Activated CD8-positive, alpha-beta T cell treated with anti-CD3 and anti-CD28 coated beads for 36 hours (primary cell): ENCODE measurements at places on chromosomes 7 and 10.

GRCh38 chr10:11050301-11051287 lies 32.9 kb downstream of the CELF2 start:
- DNase-seq, result no peak
- no peak overlapping the region for H3K4me3 ChIP-seq
- no peak overlapping the region for H3K27ac ChIP-seq

GRCh38 chr7:8154272-8154671 lies 107.7 kb downstream of the ICA1 start:
- no peak overlapping the region for H3K27ac ChIP-seq
- no peak overlapping the region for H3K4me3 ChIP-seq
- peaks cover 22% of the 10 kb centered on the region for H3K4me1 ChIP-seq
- H3K27me3 ChIP-seq, result no peaks in the 10 kb centered on the region
- H3K36me3 ChIP-seq, result peaks cover 3% of the 10 kb centered on the region

- DNase-seq, result no peak
- peaks cover 6% of the 10 kb centered on the region for H3K27me3 ChIP-seq
- no peak overlapping the region for H3K27ac ChIP-seq
Observed at GRCh38 chr7:12821746-12822145, 134.3 kb downstream of the ARL4A start.

DNA sequence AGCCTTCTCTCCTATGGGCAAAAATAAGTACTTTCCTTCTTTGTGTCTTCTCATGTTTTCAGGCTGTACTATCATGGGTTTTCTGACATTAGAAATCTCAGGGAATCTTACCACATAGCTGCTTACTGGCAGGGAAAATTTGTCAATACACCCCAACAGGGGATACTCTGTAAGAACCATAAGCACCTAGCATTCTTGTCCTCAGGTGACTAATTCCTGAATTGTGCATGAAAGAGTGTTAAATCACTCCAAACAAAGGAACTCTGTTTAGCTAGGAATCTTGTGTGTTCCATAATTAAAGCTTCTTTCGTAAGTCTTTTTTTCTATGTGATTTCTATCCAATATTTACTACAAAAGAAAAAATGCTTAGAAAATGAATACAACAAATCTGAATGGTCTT lies 206.7 kb upstream of the POT1 start:
- H3K27ac ChIP-seq, result no peak overlapping the region
- no peaks in the 10 kb centered on the region for H3K36me3 ChIP-seq
- H3K4me3 ChIP-seq, result no peak overlapping the region
- DNase-seq, result no peak

GRCh38 chr10:109956454-109957091 lies 33.3 kb upstream of the XPNPEP1 start:
- no peak overlapping the region for H3K4me3 ChIP-seq
- peak; percentile 50 for DNase-seq
- no peaks in the 10 kb centered on the region for H3K27me3 ChIP-seq
- peaks cover 10% of the 10 kb centered on the region for H3K4me1 ChIP-seq
- H3K27ac ChIP-seq, result no peak overlapping the region

GRCh38 chr10:103859161-103860086 lies 4.0 kb upstream of the SH3PXD2A start:
- no peak overlapping the region for H3K27ac ChIP-seq
- H3K36me3 ChIP-seq, result peaks cover 6% of the 10 kb centered on the region
- DNase-seq, result peak; percentile 79
- peaks cover 19% of the 10 kb centered on the region for H3K27me3 ChIP-seq
- H3K4me1 ChIP-seq, result peaks cover 4% of the 10 kb centered on the region
- H3K4me3 ChIP-seq, result no peak overlapping the region

DNA sequence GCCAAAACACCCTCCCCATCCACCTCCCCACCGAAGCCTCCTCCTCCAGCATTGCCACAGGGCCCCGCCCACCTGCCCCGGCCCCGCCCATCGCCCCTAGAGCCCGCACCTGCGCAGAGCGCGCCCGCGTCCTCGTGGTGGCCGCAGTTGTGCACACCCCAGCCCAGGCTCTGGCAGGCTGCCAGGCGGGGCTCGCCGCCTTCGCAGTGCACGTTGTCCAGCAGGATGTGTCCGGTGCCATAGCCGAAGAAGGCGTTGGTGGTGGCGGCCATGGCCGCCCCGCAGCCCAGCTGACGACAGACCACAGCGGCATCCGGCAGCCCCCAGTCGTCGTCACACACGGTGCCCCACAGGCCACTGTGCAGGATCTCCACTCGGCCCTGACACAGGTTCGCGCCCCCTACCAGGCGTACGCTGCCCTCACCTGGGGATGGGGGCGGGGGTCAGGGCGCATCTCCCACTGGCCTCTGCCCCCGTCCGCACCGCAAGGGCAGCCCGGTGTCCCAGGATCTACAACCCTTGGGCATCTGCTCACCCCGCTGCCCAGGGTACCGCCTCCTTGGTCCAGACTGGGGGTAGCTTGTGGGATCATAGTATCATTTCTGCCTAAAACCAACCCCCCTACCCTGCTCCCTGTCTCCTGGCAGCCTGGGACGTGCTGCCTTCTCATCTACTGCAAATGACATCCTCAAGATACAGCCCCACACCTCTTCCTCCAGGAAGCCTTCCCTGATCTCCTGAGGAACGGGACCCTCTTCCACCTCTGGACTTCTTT lies 11.9 kb downstream of the SSC4D start:
- H3K27me3 ChIP-seq, result no peaks in the 10 kb centered on the region
- no peaks in the 10 kb centered on the region for H3K36me3 ChIP-seq
- peak overlapping the region; percentile 73 for H3K4me3 ChIP-seq
- H3K4me1 ChIP-seq, result peaks cover 15% of the 10 kb centered on the region

GRCh38 chr10:17431871-17432311 lies 22.5 kb downstream of the ST8SIA6 start:
- H3K27me3 ChIP-seq, result peaks cover 2% of the 10 kb centered on the region
- H3K4me3 ChIP-seq, result no peak overlapping the region
- H3K36me3 ChIP-seq, result no peaks in the 10 kb centered on the region
- no peak overlapping the region for H3K27ac ChIP-seq

- H3K4me3 ChIP-seq, result peak overlapping the region; percentile 50
- DNase-seq, result no peak
- H3K4me1 ChIP-seq, result peaks cover 19% of the 10 kb centered on the region
Observed at GRCh38 chr7:157000741-157001653, 9.5 kb downstream of the MNX1 start.

DNA sequence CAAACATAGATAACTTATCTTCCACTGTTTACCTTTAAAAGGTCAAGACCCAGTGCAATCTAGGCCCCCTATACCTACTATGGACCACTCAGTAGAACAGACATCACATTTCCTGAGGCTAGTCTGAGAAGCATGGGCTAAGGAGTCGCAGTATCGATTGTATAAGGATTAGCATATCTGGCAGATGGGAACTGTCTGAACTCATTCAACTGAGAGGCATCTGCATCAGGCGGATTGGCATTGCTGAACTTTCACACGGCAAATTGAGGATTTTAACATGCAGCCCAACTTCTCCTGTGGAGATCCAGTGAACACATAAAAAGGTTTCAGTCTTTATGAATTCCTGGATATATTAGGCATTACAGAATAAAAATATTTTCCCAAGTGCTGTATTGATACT lies 89.1 kb upstream of the LRGUK start:
- no peaks in the 10 kb centered on the region for H3K4me1 ChIP-seq
- H3K27ac ChIP-seq, result no peak overlapping the region
- DNase-seq, result no peak
- no peaks in the 10 kb centered on the region for H3K27me3 ChIP-seq
- H3K36me3 ChIP-seq, result peaks cover 5% of the 10 kb centered on the region

- peak overlapping the region; percentile 46 for H3K27ac ChIP-seq
- no peaks in the 10 kb centered on the region for H3K36me3 ChIP-seq
- DNase-seq, result no peak
- H3K4me1 ChIP-seq, result peaks cover 64% of the 10 kb centered on the region
- H3K4me3 ChIP-seq, result no peak overlapping the region
Observed at GRCh38 chr7:108419961-108420908, 36.0 kb downstream of the NRCAM start.

GRCh38 chr10:104018471-104018870 lies 51.5 kb downstream of the SLK start:
- no peak overlapping the region for H3K27ac ChIP-seq
- DNase-seq, result no peak
- H3K4me3 ChIP-seq, result no peak overlapping the region
- H3K4me1 ChIP-seq, result peaks cover 11% of the 10 kb centered on the region

DNA sequence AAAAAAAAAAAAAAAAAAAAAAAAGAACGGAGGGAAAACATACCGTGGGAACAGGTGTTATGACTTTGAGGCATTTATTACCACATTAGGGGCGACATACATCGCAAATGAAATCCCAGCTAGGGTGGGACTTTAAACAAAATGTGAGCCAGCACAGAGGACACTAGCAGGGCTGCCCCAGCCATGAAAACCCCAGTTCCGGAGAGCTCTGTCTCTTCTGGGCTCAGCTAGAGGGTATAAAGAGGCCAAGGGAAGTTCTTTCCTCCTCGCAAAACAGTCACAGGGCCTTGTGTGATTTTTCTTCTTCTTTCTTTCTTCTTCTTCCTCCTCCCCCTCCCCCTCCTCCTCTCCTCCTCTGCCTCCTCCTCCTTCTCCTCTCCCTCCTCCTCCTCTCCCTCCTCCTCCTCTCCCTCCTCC lies 59.9 kb upstream of the ECHDC3 start:
- H3K27me3 ChIP-seq, result peaks cover 2% of the 10 kb centered on the region
- no peaks in the 10 kb centered on the region for H3K36me3 ChIP-seq
- no peak overlapping the region for H3K27ac ChIP-seq
- no peak overlapping the region for H3K4me3 ChIP-seq
- DNase-seq, result no peak

DNA sequence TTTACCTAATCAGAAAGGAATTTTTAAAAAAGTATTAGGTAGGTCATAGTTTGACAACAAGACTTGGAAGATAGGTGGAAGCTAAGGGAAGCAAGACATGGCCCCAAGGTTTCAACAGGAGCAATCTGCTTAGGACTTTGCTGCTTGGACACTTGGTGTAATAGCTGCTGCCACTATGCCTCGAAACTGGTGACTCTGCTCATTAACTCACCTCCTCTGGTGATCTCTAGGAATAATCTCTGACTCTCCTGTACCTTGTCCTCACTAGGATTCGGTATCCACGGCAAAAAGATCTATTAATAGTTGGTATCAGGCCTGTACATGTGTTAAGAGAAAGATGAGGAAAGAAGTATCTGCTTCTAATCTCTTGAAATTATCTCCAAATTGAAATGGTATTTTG lies 53.1 kb downstream of the PTEN start:
- H3K27ac ChIP-seq, result no peak overlapping the region
- peaks cover 55% of the 10 kb centered on the region for H3K36me3 ChIP-seq
- peaks cover 41% of the 10 kb centered on the region for H3K4me1 ChIP-seq
- no peak overlapping the region for H3K4me3 ChIP-seq
- no peak for DNase-seq
- no peaks in the 10 kb centered on the region for H3K27me3 ChIP-seq

DNA sequence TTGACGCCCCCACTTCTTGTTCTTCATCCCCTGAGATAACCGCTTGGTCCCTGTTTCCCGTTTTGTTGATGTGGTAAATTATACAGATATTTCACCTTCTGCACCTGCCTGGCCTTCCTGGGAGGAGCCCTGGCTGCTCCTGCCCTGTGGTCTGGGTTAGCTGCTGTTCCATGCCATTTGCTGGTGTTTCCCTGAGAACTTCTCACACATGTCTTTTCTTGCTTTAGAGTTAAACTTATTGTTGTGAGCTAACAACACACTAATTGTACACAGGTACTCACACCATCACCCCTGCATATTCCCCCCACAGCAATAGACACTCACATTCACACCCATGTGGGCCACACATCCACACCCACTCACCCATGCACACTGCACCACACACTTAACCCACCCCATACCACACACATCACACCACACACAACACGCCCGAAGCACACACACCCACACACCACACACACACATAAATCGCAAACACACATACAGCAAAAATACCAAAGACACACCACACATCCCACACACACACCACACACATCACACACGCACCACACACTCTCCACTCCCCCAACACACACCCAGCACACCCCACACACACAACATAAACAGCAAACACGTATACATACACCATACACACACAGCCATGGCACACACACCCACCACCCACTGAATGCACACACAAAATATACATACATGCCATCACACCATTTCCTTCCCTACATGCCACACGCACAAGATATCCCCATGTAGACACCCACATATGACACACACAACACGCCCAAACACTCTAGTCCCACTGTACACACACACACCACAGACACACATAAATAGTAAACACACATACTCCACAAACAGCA lies 19.4 kb upstream of the ANTXRL start:
- peak; percentile 17 for DNase-seq
- H3K27ac ChIP-seq, result no peak overlapping the region
- no peak overlapping the region for H3K4me3 ChIP-seq
- no peaks in the 10 kb centered on the region for H3K36me3 ChIP-seq
- peaks cover 40% of the 10 kb centered on the region for H3K4me1 ChIP-seq

GRCh38 chr7:33556472-33556871 lies 348.9 kb upstream of the BMPER start:
- no peak overlapping the region for H3K4me3 ChIP-seq
- H3K36me3 ChIP-seq, result no peaks in the 10 kb centered on the region
- H3K27me3 ChIP-seq, result no peaks in the 10 kb centered on the region
- no peak for DNase-seq

DNA sequence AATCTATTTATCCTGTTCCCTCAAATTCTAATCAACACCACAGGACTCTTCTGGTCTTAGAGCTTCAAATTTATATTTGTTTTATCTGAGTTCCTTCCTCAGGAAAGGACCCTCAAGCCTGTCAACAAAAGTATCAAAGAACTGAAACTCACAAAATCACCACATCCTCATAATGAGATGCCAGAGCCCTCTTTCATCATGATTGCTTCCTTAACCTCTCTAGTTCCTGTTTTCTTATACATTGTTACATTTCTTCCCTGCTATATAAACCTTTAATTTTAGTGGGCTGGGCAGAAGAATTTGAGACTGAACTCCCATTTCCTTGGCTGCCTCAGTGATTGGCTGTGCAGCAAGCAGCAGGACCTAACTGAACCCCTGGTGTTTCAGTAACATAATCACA lies 189.7 kb downstream of the ZNF248 start:
- H3K27ac ChIP-seq, result no peak overlapping the region
- H3K36me3 ChIP-seq, result peaks cover 3% of the 10 kb centered on the region

DNA sequence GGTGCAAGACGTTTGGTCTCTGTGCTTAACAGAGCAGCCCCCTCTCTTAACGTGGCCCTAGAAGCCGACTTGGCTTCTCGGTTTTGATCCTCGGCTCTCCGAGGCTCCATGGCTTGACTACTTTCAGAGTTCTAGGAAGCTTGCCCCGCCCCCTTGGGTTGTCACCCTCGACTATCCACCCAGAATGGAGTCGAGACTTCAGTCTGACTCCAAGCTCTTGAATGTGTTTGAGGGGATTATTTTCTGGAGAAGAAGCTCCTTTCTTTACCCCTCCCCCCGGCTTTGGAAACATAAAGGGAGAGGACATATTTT lies 448 bp downstream of the SEC24C start:
- peaks cover 38% of the 10 kb centered on the region for H3K4me1 ChIP-seq
- peak overlapping the region; percentile 100 for H3K27ac ChIP-seq
- peaks cover 25% of the 10 kb centered on the region for H3K36me3 ChIP-seq
